ENCODE measurements at places on chromosomes 11 and 22. TPM values are rescaled to one million over a fixed set of nuclear protein-coding genes. Genes with fewer than 3 reads are reported as not detected.

The FIBIN gene
- 74.4 TPM for polyA plus RNA-seq

The LAYN gene
- polyA plus RNA-seq, result 6.5 TPM

The MUS81 gene
- 46.4 TPM for polyA plus RNA-seq

The NXPE2 gene
- polyA plus RNA-seq, result not detected
